ENCODE measurements at places on chromosomes 16 and 17. TPM values are rescaled to one million over a fixed set of nuclear protein-coding genes. Genes with fewer than 3 reads are reported as not detected.

The ALDH3A2 gene
- 117 TPM for total RNA-seq

The CD7 gene
- total RNA-seq: 4.8 TPM

The ZFPM1 gene
- 0.85 TPM for total RNA-seq

The OR4D1 gene
- total RNA-seq: not detected

The RNF222 gene
- total RNA-seq: not detected

- peak overlapping the region; percentile 88 for H3K27ac ChIP-seq
- peaks cover 15% of the 10 kb centered on the region for H3K4me1 ChIP-seq
- peak; percentile 95 for DNase-seq
- no peaks in the 10 kb centered on the region for H3K27me3 ChIP-seq
Measured at GRCh38 chr17:16286947-16287562, 66.2 kb downstream of the CENPV start.

DNA sequence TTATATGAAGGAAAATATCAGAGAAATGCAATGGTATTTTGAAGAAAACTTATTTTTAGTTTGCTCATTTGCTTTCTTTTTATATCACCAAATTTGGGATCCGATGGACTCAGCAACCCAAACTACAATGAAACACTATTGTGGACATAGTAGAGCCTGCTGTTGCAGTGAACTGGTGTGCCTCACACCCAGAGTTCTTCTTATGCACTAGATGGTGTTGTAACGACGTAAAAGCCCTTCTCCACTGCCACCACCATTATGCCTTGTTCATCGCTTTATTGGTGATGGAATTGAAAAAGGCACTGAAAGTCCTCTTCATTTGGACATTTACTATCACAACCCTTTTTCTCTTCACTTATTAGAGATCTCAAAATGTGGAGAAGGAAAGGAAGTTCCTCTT is 381.3 kb downstream of the CDH8 start:
- no peak overlapping the region for H3K27ac ChIP-seq
- H3K4me3 ChIP-seq: no peak overlapping the region
- no peaks in the 10 kb centered on the region for H3K4me1 ChIP-seq
- no peaks in the 10 kb centered on the region for H3K27me3 ChIP-seq
- DNase-seq: no peak
- H3K36me3 ChIP-seq: no peaks in the 10 kb centered on the region

DNA sequence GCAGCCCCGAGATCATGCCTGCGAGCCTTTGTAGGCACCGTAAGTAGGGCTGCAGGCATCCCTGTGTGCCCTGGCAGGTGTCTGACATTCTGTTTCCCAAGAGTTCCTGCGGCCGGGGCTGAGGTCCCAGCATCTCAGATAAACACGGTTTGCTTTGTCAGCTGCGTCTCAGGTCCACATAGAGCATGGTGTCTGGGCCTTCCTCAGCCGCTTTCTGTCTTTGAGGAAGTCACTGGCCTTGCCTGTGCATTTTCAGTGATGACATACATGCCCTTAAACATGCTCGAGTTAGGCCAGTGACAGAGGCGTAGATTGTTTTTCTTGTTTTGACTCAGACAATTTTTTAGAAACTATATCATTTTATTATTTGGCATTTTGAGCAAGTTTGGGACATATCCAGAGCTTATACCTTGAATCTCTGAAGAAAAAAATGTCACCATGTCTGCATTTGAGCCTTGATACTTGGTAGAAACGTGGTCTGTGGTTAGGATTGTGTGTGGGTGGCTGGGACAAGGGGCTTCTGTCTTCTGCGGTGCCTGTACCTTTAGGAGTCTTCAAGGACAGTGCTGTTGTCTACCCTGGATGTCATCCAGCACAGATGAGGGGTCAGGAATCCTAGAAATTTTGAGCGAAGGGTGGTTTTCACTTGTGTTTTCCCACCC is 105.8 kb downstream of the SNX29 start:
- no peak for DNase-seq
- no peaks in the 10 kb centered on the region for H3K4me1 ChIP-seq
- H3K27ac ChIP-seq: no peak overlapping the region
- H3K4me3 ChIP-seq: no peak overlapping the region

DNA sequence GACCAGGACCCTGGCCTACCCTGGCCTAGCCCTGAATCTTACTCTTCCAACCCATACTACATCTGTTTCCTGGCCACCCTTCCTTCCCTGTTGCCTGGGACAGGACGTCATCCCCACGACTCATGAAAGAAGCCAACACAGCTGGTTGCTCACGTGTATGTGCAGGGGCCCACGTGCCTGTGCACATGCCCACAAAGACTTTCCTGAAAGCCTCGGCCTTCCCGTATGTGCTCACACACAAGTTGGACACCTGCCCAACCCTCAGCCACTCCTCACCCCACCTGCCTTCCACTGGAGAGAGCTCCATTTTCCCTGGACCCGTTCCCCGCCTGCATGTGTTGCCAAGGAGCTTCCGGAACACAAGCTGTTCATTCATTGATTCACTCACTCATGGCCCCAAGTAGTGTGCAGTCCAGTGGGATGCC is 7.0 kb downstream of the PLXDC1 start:
- H3K4me3 ChIP-seq: no peak overlapping the region
- peaks cover 14% of the 10 kb centered on the region for H3K4me1 ChIP-seq
- DNase-seq: peak; percentile 66
- no peaks in the 10 kb centered on the region for H3K36me3 ChIP-seq
- H3K27me3 ChIP-seq: no peaks in the 10 kb centered on the region

GRCh38 chr16:67930678-67931211 is 917 bp downstream of the CTRL start:
- no peak for DNase-seq
- H3K27me3 ChIP-seq: no peaks in the 10 kb centered on the region
- H3K36me3 ChIP-seq: no peaks in the 10 kb centered on the region
- H3K27ac ChIP-seq: no peak overlapping the region
- no peak overlapping the region for H3K4me3 ChIP-seq

GRCh38 chr16:12744860-12745259 is 58.8 kb downstream of the CPPED1 start:
- H3K4me3 ChIP-seq: no peak overlapping the region
- H3K27me3 ChIP-seq: no peaks in the 10 kb centered on the region
- DNase-seq: no peak

DNA sequence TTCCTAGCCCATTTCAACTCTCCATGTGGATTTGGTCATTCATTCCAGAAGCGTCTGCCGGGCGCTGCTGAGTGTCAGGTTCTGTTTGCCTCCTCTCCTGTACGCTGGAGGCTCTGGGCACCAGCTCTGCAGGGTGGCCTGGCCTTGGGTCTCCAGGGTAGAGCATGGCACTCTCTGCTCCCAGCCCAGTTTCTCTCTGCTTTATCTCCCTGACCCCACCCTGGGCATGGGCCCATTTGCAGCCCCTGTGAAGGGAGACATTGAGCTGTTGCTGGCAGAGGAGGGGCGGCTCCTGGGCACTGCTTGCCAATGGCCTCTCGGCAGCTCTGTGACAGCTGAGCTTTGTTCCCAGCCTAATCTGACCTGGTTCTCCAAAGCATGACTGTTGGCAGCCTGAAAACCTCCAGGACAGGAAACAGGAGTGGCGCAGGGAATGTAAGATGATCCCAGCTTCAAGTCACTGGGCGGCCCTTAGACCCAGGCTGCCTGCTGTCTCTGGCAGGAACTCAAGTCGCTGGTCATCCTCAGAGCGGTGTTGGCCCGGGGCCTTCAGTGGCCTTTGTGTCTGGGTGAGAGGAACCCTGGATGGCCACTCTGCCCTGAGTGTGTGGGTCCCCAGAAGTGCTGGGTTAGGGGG is 146.8 kb downstream of the SEC14L1 start:
- H3K27me3 ChIP-seq: no peaks in the 10 kb centered on the region
- peak overlapping the region; percentile 13 for H3K4me3 ChIP-seq
- peaks cover 45% of the 10 kb centered on the region for H3K4me1 ChIP-seq
- H3K36me3 ChIP-seq: no peaks in the 10 kb centered on the region
- DNase-seq: peak; percentile 96

GRCh38 chr16:24747441-24747840 is 18.0 kb downstream of the TNRC6A start:
- no peak overlapping the region for H3K27ac ChIP-seq
- no peak overlapping the region for H3K4me3 ChIP-seq
- no peaks in the 10 kb centered on the region for H3K36me3 ChIP-seq
- no peaks in the 10 kb centered on the region for H3K27me3 ChIP-seq
- H3K4me1 ChIP-seq: peaks cover 11% of the 10 kb centered on the region
- DNase-seq: no peak

DNA sequence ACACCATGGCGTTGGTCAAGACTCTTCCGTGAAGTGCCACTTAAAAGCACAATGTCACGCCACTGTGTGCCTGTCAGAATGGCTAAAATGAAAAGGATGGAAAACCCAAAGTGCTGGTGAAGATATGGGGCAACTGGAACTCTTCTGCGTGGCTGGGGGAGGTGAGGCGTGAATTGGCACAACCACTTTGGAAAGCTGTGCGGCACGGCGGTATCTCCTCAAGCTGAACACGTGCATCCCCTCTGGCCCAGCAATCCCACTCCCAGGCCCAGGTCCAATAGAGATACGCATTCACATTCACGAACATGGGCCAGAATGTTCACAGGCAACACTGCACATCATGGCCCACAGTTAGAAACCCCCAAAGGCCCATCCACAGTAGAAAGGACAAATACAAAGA is 8.9 kb downstream of the DUSP3 start:
- no peak overlapping the region for H3K4me3 ChIP-seq
- H3K4me1 ChIP-seq: no peaks in the 10 kb centered on the region
- H3K36me3 ChIP-seq: peaks cover 23% of the 10 kb centered on the region
- no peaks in the 10 kb centered on the region for H3K27me3 ChIP-seq

DNA sequence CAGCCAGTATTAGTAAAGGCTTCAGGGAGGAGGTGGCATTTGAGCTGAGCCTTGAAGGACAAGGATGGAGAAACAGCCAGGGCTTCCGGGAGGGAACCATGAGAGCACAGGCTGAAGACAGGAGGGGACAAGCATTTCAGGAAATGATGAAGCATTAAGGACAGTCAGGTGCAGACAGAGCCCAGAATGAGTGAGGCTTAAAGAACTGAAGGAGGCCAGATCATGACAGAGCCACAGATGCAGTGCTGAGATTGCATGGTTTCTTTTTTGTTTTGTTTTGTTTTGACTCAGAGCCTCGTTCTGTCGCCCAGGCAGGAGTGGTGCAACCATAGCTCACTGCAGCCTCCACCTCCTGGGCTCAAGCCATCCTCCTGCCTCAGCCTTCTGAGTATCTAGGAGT is 211.5 kb downstream of the SOX9 start:
- H3K27ac ChIP-seq: no peak overlapping the region
- H3K27me3 ChIP-seq: no peaks in the 10 kb centered on the region
- no peak overlapping the region for H3K4me3 ChIP-seq
- no peaks in the 10 kb centered on the region for H3K36me3 ChIP-seq

GRCh38 chr17:4142107-4142900 is 526 bp downstream of the ZZEF1 start:
- H3K27me3 ChIP-seq: no peaks in the 10 kb centered on the region
- peak overlapping the region; percentile 69 for H3K4me3 ChIP-seq
- H3K36me3 ChIP-seq: no peaks in the 10 kb centered on the region

- no peaks in the 10 kb centered on the region for H3K27me3 ChIP-seq
- no peak overlapping the region for H3K4me3 ChIP-seq
- H3K4me1 ChIP-seq: peaks cover 10% of the 10 kb centered on the region
- 0 out of 2 replicates have a peak, but pooled peaks cover 3% of the 10 kb centered on the region for H3K36me3 ChIP-seq
Measured at GRCh38 chr16:52149003-52149402, 397.9 kb downstream of the TOX3 start.

DNA sequence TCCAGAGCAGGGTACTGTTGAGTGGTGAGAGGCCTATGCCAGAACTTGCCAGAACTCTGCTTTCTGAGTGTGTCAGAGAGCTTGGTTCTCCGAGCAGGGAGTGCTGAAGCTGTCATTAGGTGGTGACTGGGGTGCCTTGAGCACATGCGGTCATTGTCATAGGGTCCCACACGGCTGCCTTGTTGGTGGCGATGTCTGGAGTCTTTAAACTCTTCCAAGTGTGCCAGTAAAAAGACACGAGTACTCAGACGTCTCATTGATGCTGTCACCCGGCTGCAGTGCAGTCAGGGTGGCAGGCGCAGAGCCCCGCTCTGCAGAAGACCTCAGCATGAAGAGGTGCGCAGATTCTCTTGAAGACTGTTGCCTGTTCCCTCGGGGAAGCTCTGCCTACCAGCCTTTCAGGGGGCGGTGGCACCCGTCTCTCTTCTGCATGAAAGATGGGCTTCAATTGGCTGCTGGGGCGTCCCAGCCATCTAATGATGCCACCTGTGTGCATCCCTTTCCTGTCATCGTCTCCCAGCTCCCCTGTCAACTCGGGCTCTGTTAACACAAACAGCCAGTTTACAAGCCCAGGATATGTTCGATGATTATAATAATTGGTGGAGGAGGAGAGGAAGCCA is 58.3 kb downstream of the NKD1 start:
- H3K4me1 ChIP-seq: no peaks in the 10 kb centered on the region
- H3K4me3 ChIP-seq: no peak overlapping the region
- DNase-seq: no peak
- peaks cover 18% of the 10 kb centered on the region for H3K27me3 ChIP-seq
- H3K27ac ChIP-seq: no peak overlapping the region

GRCh38 chr17:50806141-50806643 is 29.2 kb upstream of the WFIKKN2 start:
- H3K27ac ChIP-seq: no peak overlapping the region
- no peak overlapping the region for H3K4me3 ChIP-seq
- DNase-seq: no peak

- H3K4me1 ChIP-seq: no peaks in the 10 kb centered on the region
- H3K4me3 ChIP-seq: no peak overlapping the region
- no peak for DNase-seq
Measured at GRCh38 chr17:22515599-22515998, 823.3 kb downstream of the KCNJ18 start.

DNA sequence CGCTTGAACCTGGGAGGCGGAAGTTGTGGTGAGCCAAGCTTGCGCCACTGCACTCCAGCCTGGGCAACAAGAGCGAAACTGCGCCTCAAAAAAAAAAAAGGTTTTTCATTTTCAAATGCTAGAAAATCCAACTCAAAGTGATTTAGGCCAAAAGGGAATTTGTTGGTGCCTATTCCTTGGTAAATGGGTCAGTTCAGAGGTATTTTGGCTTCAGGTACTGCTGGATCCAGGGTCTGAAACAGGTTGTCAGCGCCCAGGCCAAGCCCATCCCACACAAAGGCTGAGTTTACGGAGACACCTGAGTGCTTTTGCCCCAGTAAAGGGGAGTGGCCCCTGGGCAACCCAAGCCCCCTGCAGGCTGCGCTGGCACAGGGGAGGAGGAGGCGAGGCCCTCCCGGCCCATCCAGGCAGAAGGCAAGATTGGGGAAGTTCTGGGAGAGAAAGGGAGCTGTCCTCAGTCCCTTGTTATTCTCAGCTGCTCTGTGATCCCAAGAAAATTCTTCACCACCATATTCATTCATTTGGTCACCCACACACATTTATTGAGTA is 8.5 kb upstream of the JPH3 start:
- H3K36me3 ChIP-seq: no peaks in the 10 kb centered on the region
- no peaks in the 10 kb centered on the region for H3K27me3 ChIP-seq
- DNase-seq: no peak
- H3K4me1 ChIP-seq: no peaks in the 10 kb centered on the region
- H3K27ac ChIP-seq: no peak overlapping the region
- no peak overlapping the region for H3K4me3 ChIP-seq

All from SJCRH30 (cell line).